ENCODE measurements at places on chromosomes 4 and X.

- DNase-seq, result no peak
Measured at GRCh38 chrX:20685652-20686051, 418.9 kb upstream of the RPS6KA3 start.

DNA sequence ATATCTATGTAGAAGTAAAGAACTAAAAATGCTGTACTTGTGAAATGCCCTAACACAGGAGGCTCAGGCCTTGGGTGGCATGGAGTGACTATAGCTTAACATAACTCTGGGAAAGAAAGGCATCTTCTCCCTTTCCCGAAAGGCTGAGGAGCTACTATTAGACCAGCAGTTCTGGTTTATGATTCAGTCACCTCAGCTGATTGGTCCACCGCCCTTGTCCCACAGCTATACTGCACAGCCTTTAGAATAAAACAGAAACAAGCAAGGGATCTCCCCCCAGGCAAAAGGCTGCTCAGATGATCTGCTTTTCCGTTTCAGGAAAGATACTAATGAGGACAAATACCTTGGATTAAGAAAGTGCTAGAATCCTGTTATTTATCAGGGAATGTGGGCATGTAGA lies 171.3 kb downstream of the SNCA start:
- DNase-seq, result no peak

DNA sequence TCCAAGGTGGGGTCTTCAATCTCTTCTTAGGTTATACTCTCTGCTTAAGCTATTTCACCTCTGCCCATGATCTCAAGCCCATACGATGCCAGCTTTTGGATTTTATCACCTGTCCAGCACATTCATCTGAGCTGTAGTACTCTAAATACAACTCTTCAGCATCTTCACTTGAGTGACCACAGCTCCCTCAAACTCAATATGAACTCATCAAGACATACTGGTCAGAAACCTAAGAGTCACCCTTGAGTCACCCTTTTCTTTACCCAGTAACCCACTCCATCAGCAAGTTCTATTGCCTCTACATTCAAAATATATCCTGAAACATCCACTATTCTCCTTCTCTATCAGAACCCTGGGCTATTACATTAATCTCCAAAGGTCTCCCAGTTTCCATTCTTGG lies 69.4 kb downstream of the DCHS2 start:
- no peak for DNase-seq

GRCh38 chrX:134161162-134161561 lies 75.8 kb upstream of the CCDC160 start:
- DNase-seq, result no peak

- DNase-seq, result no peak
Measured at GRCh38 chrX:40064055-40064597, 33.6 kb downstream of the BCOR start.

Measured in stimulated activated CD8-positive, alpha-beta memory T cell treated with anti-CD3 and anti-CD28 coated beads, Interleukin-7, amount 100 ng/mL, for 24 hours (primary cell).